ENCODE measurements at places on chromosomes 1 and 21. TPM values are rescaled to one million over a fixed set of nuclear protein-coding genes. Genes with fewer than 3 reads are reported as not detected.

Gene CYP2J2
- total RNA-seq: 6.1 TPM

Gene DCDC2B
- not detected for total RNA-seq

Gene OR2M3
- total RNA-seq: 0.04 TPM

Gene SRRM1
- total RNA-seq: 21.0 TPM

Gene COL16A1
- total RNA-seq: 12.2 TPM

Gene DCST2
- total RNA-seq: not detected

Gene LRRC71
- not detected for total RNA-seq

Gene AMY2A
- total RNA-seq: not detected

Gene FCER1G
- total RNA-seq: 6.1 TPM

Gene SYT2
- total RNA-seq: 0.55 TPM

Gene AURKAIP1
- total RNA-seq: 168 TPM

Gene FLVCR1
- 9.3 TPM for total RNA-seq

Gene RNASEL
- total RNA-seq: 12.6 TPM

Gene FAM110D
- 0.04 TPM for total RNA-seq

Gene PPM1J
- 0.10 TPM for total RNA-seq

Gene DEPDC1
- total RNA-seq: 81.0 TPM

Gene AMY1B
- total RNA-seq: not detected
